ENCODE measurements at places on chromosomes 1 and 21.
A peak's percentile ranks its signal among the peaks of the same experiment; 100 is the strongest.

DNA sequence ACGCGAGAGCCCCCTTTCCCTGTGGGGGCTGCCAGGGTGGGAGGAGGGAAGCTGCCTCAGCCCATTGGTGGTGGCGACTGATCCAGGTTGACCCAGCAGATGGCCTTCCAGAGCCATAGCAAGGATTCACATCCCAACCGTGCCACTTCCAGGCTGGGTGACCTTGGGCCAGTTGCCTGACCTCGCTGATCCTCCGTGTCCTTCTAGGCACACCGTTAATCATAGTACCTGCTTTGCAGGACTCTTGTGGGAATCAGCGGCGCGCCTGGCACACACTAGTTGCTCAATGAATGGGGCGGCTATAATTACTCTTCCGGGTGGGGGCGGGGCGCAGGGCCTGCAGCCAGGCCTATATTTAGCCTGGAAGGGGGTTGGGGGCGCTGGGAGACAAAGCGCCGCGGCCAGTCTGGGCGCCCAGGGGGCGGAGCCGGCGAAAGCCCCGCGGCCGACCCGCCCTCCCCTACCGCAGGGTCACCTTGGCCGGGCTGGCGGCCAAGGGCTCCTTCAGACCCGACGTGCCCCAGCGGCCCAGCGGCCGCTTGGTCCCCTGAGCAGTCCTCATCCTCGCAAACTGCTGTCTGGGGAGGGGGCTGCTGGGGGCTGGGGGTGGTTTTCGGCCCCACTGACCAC is 5.1 kb downstream of the HSPB7 start:
- peak; percentile 2 for DNase-seq

- no peak for DNase-seq
These were observed 54.5 kb downstream of the IRF2BP2 start for GRCh38 chr1:234555390-234556024.

DNA sequence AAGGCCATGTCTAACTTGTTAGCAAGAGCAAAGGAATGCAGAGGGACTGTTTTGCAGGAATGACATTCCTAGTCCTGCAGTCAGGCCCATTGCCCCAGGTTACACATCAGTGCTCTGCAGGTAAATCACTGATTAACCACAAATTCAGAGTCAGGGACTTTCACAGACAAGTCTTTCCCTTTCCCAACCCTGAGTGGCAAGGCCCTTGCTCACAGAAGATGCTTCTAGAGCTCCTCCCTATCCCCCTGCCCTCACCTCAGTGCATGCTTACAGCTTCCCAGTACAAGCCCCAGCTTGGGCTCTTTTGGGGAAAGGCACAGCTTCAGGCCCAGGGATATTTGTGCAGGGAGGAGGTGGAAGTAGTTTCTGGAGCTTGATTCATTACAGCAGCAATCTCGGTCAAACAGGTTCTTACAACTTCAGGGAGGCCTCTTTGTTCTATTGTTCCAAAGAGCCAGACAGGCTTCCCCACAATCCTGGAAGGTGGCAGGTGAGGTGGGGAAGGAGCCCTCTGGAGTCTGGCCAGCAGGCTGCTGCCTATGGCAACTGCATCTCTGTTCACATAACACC is 53.9 kb downstream of the CASQ2 start:
- no peak for DNase-seq

- no peak for DNase-seq
These were observed 452.4 kb downstream of the PTPRU start for GRCh38 chr1:29688471-29689365.

DNA sequence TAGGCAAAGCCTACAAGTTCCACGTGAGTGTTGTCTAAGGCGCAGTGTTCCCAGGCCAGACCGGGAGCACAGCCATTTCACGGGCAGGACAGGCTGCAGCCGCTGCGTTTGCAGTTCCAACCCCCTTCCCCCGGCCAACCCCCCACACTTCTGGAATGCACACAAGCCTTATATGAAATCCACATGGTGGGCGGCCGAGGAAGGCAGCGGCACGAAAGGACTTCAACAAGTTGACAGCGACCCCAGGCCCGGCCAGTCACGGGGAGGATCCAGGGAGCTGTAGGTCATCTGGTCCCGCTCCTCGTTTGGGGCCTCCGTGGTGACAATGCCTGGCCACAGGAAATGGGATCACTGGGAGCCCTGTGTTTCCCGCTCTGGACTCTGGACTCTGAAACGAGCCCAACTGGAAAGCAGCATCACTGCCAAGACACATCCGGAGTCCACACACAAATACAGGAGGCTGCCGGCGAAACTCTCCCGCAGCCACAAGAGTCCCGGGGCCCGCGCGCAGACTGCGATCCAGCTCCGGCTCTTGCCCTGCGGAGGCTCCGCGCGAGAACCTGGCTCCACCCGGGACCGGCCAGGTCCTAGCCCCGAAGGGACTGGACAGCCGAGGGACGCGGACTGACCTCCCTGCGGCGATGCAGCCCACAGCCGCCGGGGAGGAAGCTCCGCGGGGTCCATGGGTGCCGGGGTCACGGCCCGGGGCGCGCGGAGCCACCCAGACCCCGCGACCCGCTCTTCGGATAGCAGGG is 794 bp downstream of the NID1 start:
- DNase-seq = no peak

DNA sequence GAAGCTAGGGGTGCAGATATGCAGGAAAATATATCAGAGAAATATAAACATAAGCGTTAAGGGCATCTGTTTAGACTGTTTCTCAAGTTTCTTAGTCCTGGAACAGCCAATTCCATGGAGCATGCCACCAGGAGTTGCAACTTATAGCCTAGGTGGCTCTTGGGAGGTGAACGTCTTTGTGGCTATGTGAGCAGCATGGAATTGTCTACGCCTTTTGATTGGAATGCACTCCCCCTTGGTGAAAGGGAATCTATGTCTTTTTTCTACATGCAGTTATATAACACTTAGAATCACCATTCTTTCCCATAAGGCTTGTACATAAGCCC is 12.4 kb downstream of the RCSD1 start:
- no peak for DNase-seq

GRCh38 chr1:227245613-227246320 is 72.5 kb downstream of the CDC42BPA start:
- no peak for DNase-seq

DNA sequence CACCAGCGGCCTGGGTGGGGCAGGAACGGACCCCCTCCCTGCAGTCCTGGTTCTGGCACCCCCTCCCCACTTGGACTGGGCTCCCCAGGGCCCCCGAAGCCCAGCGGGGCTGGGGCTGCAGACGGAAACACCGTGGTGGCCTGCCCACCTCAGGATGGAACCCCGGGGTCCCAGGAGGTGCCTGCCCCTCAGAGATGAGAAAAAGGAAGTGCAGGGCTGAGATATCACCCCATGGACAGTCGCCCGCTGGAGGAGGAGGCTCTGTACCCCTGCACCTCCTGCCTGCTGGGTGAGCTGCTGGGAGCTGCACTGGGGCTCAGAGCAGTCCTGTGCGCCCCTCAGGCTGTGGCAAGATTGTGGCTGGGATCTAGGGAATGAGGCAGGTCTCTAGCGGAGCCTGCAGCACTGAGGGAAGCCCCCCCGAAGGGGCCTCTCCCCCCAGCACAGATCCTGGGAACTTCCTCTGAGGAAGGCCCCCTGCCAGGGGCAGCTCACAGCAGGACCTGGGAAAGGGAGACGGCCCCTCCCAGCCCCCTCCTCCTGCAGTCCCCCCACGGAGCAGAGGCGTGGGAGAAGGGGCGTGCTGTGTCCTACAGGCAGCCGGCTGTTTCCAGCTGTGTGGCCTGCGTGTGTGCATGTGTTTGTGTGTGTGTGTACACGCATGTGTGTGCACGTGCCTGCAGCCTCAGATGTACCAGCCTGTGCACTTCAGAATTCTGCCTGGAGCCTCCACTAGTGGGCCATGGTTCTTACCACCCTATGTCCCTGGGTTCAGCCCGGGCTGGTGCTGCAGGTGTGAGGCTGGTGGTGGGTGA is 6.9 kb downstream of the AGRN start:
- no peak for DNase-seq

DNA sequence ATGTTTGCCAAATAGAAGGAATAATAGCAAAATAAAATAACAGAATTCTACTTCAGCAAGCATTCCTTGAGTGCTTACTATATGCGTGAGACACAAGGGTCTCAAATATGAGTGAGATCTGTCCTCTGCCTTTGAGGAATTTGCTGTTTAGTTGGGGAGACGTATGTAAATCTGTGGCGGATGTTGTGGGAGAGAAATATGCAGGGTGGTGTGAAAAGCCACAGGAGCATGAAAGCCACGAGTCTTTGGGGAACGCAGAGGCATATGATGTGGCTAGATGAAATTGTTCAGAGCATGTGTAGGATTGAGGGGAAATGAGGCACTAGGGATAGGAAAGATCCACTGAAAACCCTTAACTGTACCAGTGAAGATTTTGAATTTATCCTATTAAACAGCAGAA is 244.4 kb downstream of the PBX1 start:
- DNase-seq = no peak

DNA sequence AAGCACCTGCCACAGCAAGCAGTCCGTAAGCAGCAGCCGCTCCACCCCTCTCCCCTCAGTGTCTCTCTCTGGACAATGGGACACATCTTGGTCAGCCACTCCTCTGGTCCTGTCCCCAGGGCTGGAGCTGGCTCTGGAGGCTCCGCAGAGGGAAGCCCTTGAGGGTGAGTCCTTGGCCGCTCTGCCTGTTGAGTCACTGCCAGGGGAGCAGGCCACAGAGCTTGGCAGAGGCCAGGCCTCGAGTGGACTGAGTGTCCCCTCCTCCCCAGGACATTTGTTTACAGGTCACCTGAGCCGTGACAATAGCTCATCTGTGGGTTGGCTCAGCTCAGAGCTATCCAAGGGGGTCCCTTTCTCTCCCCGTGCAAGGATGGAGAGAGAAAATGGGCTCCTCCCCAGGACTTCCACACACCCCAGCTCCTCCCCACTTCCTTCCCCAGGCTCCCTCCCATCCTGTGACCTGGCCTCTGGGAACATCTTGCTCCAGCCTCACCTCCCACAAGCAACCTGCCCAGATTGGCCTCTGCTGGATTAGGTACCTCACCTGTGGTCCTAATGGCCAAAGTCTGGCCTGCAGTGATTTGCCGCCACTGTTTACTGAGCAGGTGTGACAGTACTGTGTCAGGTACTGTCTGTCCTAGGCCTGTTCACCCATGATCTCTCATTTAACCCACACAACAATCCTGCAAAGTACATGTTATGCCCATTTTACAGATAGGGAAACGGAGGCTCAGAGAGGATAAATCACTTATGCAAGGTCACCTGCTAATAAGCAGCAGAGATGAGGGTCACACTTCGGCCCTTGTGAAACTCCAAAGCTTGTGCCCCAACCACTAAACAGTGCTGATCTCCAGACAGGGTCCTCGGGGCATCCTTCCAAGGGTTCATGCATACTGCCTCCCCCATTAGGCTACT is 4.8 kb downstream of the FAM131C start:
- no peak for DNase-seq

- DNase-seq = no peak
These were observed 43.0 kb downstream of the TRIM11 start for GRCh38 chr1:228363686-228364067.

GRCh38 chr1:226425431-226426031 is 17.6 kb upstream of the PARP1 start:
- peak; percentile 36 for DNase-seq

- DNase-seq = no peak
These were observed 32.7 kb upstream of the PCP4 start for GRCh38 chr21:39834543-39834942.

GRCh38 chr1:152044386-152044785 is 7.6 kb upstream of the S100A11 start:
- no peak for DNase-seq

GRCh38 chr1:89836252-89837035 is 15.6 kb downstream of the LRRC8D start:
- DNase-seq = no peak

- no peak for DNase-seq
These were observed 27.7 kb downstream of the EPS15 start for GRCh38 chr1:51491166-51491981.

DNA sequence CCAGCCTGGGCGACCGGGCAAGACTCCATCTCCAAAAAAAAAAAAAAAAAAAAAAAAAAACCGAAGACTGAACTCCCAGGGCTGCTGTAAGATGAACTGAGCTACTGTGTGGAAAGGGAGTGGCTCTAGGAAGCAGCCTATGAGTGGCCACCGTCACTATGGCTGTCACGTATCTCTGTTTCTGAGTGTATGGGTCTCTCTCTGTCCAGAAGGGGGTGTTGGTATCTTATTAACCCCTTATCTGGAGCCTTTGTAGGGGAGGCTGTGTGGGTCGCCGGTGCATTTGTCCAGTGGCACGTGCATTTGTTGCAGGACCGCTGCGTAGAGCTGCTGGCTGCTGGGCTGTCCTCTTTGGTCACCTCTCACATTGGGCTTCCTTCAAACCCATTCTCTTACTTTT is 326.6 kb downstream of the CAMTA1 start:
- no peak for DNase-seq

GRCh38 chr1:150156868-150157603 is 7.3 kb downstream of the PLEKHO1 start:
- no peak for DNase-seq

DNA sequence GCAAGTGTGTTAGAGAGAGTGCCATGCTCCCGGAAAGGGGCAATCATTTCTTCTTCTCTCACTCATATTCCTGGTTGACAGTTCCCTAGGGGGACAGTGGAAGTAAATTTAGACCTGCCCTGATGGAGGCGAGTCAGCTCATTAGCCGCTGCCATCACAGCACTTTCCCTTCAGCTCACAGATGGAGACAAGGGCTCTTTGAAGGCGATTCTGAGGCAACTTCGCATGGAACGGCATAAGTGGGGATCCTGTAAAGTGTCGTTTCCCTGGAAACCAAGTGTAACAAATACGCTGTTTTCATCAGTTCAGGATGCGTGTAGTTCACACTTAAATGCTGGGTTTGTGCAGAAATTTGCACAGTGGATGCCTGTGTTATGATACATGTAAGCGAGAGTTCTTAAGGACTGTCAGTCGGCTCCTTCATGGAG is 114.5 kb upstream of the TMPRSS15 start:
- no peak for DNase-seq

- no peak for DNase-seq
These were observed 72.6 kb upstream of the ARHGAP29 start for GRCh38 chr1:94309829-94310569.

DNA sequence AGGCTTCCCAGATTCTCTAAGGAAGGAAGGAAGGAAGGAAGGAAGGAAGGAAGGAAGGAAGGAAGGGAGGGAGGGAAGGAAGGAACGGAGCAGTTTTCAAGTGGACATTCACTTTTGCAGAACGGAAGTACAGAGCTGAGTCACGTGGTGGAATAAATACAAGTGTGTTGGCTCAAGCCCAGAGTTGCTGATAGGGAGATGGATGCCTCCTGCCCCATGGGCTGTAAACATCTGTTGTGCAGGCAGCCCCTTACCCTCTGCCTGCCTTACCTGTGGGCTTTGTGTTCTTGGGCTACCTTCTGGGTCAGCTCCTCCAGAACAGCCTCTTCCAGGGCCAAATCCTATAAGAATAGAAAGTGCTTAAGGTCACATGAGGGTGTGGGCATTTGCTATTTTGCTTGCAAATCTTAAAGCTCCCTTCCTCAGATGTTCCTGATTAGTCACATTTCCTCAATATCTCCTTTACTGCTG is 121.7 kb downstream of the SMYD2 start:
- DNase-seq = no peak

DNA sequence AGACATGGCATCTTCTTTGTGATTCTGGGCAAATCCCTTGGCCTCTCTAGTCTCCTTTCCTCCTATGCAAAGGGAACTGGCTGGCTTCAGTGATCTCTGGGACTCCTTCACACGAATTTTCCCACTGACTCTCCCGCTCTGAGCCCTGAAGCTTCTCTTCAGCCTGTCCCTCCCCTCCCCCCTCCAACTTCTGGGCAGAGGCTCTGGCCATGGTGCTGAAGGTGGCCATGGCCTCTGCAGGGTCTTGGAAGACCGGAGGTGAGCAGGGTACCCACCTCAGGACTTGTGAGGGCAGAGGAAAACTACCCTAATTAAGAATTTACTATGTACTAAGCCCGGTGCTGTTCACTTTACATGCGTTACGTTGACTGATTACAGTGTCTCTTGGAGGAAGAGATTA is 29.4 kb upstream of the POU3F1 start:
- DNase-seq = no peak

GRCh38 chr1:38690790-38691449 is 168.7 kb downstream of the RRAGC start:
- DNase-seq = no peak

Data from CD4-positive, alpha-beta T cell treated with Interleukin-2 at 100 ng/mL for 4 hours (primary cell).